Aorta (tissue), 5 donors: ENCODE measurements at places on chromosomes 12 and 14. TPM values are rescaled to one million over a fixed set of nuclear protein-coding genes. Genes with fewer than 3 reads are reported as not detected.

DNA sequence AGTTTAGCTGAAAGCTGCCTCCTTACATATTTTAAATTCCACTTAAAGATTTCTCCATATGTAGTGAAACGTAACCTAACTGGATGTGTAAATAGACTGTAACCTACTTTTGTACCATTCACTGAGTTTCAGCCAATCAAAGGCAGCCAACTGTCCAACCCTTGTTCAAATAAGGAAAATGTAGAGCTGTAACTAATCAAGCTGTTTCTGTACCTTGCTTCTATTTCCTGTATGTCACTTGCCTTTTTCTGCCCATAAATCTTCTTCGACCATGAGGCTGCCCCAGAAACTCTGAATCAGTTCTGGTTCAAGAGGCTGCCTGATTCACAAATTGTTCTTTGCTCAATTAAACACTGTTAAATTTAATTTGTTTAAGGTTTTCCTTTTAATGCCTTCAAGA, 6.3 kb downstream of the SLC7A8 start:
- no peaks in the 10 kb centered on the region for H3K4me1 ChIP-seq
- no peak for DNase-seq
- H3K27me3 ChIP-seq: no peaks in the 10 kb centered on the region
- H3K27ac ChIP-seq: no peak overlapping the region
- no peak overlapping the region for H3K4me3 ChIP-seq
- H3K36me3 ChIP-seq: no peaks in the 10 kb centered on the region

- no peak overlapping the region for H3K4me3 ChIP-seq
- peaks cover 2% of the 10 kb centered on the region for H3K4me1 ChIP-seq
- no peaks in the 10 kb centered on the region for H3K36me3 ChIP-seq
- no peak overlapping the region for H3K27ac ChIP-seq
- H3K27me3 ChIP-seq: no peaks in the 10 kb centered on the region
- no peak for DNase-seq
Observed at GRCh38 chr14:65074449-65075150, 27.7 kb downstream of the MAX start.

DNA sequence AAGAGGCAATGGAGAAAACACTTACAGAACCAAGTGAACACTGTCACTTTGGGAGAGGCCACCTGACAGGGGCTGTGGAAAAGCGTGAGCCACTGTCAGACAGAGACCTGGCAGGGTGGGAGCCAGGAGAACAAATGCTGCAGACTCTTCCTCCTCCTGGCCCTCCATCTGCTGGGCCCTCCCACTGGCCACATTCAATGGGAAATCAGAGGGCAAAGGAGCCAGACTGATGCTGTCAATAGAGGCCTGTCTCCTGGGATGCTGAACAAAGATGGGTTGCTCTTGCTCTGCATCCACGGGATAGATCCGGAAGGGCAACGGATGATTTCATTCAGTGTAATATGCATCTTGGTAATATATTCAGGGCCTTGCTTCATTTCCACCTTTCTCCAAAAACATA, 44.9 kb upstream of the BCAT1 start:
- H3K4me1 ChIP-seq: no peaks in the 10 kb centered on the region
- H3K27ac ChIP-seq: no peak overlapping the region
- H3K4me3 ChIP-seq: no peak overlapping the region
- no peaks in the 10 kb centered on the region for H3K36me3 ChIP-seq
- no peaks in the 10 kb centered on the region for H3K27me3 ChIP-seq
- no peak for DNase-seq

GRCh38 chr12:67742461-67742860, 93.9 kb downstream of the DYRK2 start:
- H3K4me1 ChIP-seq: no peaks in the 10 kb centered on the region
- no peak overlapping the region for H3K27ac ChIP-seq
- H3K27me3 ChIP-seq: no peaks in the 10 kb centered on the region

Gene CYP27B1
- total RNA-seq: 1.5 TPM

GRCh38 chr12:124759841-124760503, 103.7 kb downstream of the SCARB1 start:
- no peaks in the 10 kb centered on the region for H3K27me3 ChIP-seq
- no peaks in the 10 kb centered on the region for H3K4me1 ChIP-seq
- no peak overlapping the region for H3K4me3 ChIP-seq
- no peak overlapping the region for H3K27ac ChIP-seq
- no peak for DNase-seq

DNA sequence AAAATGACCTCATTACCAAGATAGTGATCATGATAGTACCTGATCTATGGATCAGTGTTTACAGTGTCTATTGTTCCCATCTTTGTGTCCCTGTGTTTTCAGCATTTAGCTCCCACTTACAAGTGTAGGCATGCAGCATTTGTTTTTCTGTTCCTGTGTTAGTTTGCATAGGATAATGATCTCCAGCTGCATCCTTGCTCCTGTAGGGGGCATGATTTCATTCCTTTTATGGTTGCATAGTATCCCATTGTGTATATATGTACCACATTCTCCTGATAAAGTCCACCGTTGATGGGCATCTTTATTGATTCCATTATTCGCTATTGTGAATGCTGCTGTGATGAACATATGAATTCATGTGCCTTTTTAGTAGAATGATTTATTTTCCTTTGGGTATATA, 215.4 kb upstream of the NAV3 start:
- no peaks in the 10 kb centered on the region for H3K4me1 ChIP-seq
- no peak for DNase-seq
- H3K27me3 ChIP-seq: no peaks in the 10 kb centered on the region
- H3K4me3 ChIP-seq: no peak overlapping the region

Gene NRL
- total RNA-seq: 1.1 TPM
